AG09319 (cell line): ENCODE measurements at places on chromosomes 2 and 18.

DNA sequence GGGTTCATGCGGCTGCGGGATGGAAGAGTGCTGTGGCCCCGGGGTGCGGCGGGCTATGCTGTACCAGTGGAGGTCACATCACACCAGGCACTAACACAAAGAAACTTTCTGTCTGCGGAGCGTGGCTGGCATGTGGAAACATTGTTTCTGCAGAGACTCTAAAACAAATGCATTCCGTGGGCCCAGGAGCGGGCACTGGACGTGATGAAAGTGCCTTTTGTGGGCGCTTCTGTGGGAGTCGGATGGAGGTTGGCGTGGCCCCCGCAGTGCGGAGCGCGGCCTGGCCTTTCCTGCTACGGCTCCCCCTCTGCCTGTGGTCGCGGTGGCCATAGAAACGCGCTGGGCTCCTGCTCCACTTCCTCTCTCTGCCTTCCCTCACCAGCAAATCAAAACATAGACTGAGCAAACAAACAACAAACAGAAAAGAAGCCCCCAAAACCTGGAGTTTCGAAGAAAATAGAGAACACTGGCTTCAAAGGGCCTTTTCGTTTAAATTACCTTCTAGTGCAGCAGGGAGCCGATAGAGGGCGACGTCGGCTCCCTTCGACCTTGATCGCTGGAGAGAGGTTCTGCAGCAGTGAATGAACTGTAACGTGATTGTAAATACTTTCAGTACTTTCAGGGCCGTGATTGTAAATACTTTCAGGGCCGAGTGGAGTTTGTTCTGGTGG lies 51.4 kb downstream of the KIF5C start:
- no peak for DNase-seq

DNA sequence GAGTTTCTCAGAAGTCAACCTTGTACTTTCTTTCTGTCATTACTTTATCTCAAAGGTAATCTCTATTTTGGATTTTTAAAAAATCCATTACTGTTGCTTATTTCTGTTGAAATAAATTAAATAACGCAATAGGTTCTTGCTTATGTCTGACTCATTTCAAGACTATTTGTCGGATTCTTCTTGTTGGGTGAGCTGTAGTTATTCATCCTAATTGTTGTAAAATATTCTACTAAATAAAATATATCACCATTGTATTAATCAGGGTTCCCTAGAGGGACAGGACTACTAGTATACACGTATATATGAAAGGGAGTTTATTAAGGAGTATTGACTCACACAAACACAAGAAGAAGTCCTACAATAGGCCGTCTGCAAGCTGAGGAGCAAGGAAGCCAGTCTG lies 403.9 kb upstream of the CYRIA start:
- no peak for DNase-seq

DNA sequence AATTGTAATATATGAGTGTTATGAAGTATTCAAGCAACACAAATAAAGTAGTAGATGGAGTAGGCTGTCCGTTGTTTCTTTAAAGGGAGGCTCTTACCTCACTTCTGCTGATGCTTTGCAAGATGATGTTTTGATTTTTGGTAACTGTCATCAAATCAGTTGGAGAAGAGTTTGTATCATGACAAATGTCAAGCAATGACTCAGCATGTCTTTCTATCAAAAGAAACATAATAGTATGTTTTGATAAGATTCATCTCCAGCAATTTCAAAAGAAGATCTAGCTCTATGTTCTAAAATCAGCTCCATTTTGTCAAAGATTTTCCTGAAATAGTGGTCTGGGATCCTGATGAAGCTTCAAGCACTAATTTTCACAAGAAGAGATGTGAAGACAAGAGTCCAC lies 25.6 kb downstream of the MAP3K19 start:
- no peak for DNase-seq

GRCh38 chr2:103353774-103354173 lies 591.9 kb downstream of the TMEM182 start:
- DNase-seq: no peak

DNA sequence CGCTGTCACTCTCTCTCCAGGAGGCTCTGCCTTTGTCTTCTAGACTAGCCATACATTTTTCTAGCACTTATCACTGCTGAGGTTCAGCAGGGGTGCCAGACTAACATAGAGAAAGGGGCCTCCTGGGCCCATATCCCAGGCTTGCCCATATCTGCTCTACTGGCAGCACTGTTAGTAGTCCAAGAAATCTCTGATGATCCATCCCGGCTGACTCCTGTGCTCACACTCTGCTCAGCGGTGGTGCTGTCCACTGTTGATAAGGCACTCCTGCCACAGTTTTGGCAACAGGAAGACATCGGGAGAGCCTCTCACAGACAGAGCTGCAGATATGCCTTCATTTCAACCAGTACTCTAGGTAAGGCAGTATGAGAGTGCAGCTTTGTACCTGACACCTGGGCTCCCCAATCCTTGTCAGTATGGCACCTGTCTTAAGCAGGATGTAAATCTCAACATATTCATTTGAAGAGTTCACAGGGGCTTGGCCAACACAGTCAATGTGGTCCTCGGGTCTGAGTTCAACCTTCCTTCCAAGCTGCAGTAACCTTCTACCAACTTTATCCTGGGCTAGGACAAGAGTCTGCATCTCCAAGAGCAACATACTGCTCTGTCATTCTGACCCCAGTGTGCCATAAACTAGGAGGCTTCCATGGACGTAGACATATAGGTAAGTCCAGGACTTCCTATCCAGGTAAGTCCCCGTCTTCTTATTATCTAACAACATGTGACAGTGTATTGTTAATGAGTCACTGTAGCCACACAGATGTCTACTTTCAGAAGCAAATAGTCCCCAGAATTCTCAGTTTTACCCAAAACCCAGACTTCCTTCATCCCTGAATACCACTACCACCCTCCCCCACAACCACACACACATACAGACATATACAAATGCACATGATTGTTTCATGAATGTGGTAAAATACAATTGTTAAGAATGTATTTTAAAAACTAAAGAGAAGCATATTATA lies 16.2 kb downstream of the KLF7 start:
- no peak for DNase-seq

- DNase-seq: no peak
Observed at GRCh38 chr18:13139885-13140450, 78.6 kb upstream of the LDLRAD4 start.

DNA sequence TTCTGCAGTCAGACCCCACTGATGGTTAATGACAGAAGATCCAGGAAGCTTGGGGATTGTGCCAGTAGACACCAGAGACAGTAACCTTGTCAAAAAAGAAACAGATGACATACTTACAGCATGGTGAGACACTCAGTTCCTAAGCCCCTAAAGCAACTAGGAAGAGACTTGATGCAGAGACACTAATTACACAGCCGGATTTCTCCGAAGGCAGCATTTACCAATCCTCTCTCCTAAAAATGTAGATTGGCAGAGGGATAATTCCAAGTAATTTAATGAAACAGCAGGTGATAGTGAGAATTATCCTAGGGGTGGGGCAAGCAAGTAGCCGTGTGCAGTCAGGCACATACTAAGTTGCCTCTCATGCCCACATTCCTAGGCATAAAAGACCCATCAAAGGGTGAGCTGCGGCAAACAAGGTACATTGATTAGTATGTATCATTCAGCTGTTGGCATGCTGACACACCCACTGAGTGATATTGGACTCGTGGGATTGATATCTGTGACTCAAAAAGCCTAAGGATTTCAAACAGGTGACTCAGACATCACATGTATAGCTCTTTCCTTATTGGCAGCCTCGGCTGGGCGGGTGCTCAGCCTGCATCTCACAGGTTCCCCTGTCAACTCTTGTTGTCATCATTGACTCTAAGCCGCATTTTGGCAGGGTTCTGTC lies 296.7 kb upstream of the ATP5MC3 start:
- DNase-seq: no peak

- no peak for DNase-seq
Observed at GRCh38 chr2:241386519-241386918, 30.4 kb downstream of the FARP2 start.

GRCh38 chr2:1515073-1515430 lies 101.8 kb downstream of the TPO start:
- no peak for DNase-seq

DNA sequence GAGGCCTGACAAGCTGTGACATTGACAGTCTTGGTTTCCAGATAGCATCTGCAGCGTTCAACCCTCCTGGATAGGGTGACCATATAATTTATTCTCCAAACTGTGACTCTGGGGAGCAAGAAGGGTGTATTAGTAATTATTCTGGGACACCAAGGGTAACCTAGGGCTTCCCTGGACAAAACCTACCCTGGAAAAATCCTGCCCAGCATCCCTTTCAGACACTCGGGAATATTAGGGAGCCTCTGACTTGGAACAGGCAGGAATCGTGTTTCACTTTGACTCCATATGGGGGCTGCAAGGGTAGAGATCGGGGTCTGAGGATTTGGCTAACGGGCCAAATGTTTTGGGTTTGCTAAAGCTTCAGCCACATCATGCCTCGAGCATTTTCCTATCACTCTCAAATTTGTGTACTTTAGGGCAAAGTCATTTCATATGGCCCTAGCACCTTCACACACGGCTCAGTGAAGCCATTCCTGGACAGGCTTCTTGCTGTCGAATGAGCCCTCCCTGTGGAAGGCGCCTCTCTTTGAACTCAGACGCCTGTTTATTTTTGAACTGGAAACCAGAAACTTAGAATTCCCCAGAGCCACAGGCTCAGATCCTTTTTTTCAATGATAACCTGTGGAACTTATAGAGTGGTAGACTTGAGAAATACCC lies 129.9 kb downstream of the DDX1 start:
- no peak for DNase-seq

DNA sequence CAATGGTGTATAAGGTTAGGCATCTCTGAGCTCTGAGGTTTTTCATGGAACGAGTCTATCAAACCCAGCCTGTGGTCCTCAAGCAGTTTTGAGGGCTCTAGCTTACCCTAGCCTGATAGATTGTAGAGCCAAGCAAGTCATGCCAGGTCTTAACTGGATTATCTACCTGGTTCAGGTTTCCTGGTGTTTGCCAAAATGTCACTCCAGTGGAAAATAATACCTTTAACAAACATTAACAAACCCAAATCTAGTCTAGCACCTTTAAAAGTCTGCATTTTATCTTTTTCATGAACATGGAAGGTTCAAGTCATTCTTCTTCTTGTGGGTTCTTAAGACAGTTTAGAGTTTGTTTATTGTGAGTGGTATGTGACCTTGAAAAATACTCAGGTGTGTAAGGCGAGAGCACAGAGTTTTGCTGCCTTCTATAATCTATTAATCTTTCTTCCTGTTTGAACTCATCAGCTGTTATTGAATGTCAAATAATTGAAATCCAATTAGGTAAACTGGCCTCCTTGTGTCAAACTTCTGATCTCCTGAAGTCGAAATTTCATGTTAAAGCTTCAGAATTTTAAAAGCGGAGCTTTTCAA lies 13.4 kb upstream of the ADGRF3 start:
- DNase-seq: no peak

DNA sequence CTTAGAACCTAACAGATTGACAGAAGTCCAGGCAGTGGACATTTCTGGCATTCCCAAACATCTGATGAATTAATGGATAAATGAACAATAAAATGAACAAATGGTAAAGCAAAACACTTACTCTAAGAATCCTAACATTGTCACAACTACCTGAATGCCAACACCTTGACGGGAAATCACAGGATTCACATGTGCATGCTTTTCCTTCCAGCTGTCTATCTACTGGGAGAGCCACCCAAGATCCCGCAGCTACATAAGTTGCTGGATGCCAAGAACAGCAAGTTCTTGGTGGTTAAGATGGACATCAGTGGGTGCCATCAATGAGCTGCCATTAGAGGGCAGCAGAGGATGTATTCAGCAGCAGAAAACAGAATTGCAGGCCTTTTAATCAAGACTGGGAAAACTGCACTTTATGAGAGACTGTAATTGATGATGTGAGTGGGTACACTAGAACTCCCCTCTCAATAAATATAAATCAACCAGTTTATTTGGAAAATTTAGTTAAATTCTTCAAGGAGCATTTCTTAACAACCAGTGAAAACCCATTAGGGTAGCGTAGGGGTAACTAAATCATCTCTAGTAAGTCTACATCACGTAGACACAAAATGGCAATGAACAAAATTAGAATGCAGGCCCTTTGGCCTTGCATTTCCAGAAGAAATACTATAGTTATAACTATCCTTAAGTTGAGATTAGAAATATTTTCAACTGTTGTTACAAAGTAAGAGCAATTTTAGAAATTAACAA lies 45.6 kb downstream of the SESTD1 start:
- peak; percentile 72 for DNase-seq

GRCh38 chr2:59217360-59217759 lies 976.2 kb upstream of the FANCL start:
- DNase-seq: no peak

- no peak for DNase-seq
Observed at GRCh38 chr2:3349211-3349693, 28.4 kb downstream of the EIPR1 start.

GRCh38 chr2:232896720-232897597 lies 26.9 kb downstream of the SNORC start:
- DNase-seq: no peak

DNA sequence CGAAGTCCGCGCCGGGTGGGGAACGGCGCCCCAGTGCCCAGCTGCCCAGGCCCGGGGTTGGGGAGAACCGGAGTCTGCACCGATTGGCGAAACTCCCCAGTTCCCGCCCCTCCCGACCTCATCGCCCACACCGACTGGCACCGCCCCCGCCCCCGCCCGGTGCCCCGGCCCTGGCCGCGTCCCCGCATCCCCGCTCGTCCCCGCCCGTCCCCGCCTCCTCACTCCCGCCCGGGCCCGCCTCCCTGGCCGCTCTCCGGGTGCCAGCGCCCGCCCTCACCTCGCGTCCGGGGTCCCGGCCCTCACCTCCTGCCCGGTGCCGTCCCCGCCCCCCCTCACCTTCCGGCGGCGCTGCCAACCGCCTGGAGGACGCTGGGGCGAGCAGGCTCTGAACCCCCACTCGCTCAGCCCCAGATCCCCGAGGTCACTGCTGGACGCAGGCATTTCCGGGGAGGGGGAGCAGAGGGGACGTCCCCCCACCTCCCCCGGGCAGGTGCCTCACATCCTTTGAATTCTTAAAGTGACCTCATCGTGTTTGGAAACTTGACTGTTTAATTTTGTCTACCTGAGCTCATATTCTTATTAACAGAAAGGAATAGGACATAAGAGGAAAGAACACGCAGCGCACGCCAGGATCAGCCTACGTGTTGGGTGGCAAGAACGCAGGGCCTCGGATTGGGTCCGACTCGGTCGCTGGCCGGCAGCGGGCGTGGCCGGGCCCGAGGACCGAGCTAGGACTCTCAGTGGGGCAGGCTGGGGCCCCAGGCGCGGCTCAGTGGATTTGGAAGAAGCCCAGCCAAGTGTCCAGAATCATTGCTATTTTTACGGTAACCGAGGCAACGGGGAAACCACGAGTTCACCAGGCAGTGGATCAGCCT lies at the start of gene FAM110C:
FAM110C (minus strand) TSS at position 35 of the 875 bp plus-strand sequence. CDS start 120 bp downstream, outside the sequence.
- DNase-seq: no peak

GRCh38 chr2:74066491-74067203 lies 81.1 kb downstream of the BOLA3 start:
- DNase-seq: no peak

DNA sequence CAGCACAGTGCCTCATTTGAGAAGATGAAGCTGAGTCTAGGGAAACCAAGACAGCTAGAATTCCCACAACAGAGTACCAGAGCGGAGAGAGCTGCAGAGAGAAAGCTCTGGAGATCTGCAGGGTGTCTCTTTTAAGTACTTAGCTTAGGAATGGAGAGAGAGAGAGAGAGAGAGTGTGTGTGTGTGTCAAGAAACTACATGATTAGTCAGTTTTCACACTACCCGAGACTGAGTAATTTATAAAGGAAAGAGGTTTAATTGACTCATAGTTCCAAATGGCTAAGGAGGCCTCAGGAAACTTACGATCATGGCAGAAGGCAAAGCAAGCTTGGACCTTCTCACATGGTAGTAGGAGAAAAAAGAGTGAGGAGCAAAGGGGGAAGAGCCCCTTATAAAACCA lies 64.0 kb downstream of the HIBCH start:
- DNase-seq: no peak
